CD4-positive, alpha-beta memory T cell (primary cell): ENCODE measurements at places on chromosomes 7 and 10. TPM values are rescaled to one million over a fixed set of nuclear protein-coding genes. Genes with fewer than 3 reads are reported as not detected.

DNA sequence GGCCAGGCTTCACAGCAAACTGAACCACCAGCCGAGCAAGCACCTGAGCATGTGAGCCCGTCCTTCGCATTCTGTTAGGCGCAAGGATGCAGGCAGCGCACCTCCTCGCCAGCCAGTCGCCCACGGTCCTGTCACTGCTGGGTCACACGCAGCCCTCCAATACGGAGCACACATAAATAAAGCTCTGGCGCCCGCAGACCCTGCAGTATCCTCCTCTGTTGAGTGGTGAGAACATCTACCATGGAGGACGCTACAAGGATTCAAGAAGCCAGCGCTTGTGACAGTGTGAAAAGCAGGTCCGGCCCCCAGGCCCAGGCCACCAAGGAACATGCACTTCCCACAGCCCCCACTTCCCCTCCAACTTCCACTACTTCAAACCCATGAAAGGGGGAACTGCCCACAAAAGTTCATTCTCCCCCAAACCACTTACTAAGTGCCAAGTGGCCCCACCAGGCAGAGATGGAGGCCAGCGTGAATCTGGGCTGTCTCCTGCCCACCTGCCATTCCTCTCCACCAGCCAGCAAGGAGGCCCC lies 34.8 kb downstream of the VOPP1 start:
- no peak for DNase-seq

PYROXD2 gene
- 36.2 TPM for total RNA-seq

ATRNL1 gene
- 0.50 TPM for total RNA-seq

- no peak for DNase-seq
Measured at GRCh38 chr7:135602304-135602703, 44.6 kb downstream of the NUP205 start.

- DNase-seq = peak; percentile 20
Measured at GRCh38 chr7:134140889-134141867, 14.0 kb downstream of the LRGUK start.

DNA sequence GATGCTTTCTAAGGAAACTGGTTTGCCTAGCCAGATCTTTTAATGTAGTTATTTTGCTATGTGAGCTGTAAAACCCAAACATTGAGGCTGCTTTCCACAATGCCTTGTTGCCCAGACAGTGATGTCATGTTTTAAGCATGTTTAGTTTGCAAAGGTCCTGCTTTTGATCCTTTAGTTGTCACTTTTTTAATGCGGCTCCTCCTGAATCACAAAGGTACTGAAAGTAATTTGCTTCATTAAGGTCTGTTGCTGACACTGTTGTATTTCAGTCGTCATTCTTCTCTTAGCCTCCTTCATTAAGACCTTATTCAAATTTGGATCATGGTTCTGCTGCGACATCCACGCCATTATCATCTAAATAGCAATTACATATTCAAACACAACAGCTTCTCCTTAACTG lies 10.6 kb downstream of the RPA3 start:
- DNase-seq = no peak

DNA sequence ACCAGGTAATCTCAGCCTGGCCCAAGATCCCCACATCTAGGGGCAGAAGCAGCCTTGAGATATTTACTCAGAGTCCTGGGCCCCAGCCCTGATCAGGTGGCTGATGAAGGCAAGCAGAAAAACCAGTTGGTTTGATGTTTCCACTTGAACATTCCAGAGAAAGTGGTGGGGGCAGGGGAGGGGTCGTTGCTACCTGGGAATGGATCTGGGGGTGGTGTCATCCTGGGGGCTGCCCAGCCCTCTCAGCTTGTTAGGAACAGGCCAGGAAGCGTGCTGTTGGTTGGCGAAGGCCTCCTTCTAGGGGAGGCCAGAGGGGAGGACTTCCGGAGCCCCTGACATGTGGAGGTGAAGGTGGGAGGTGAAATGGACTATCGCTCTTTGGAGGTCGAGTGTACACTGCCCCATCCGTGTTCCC lies 3.7 kb upstream of the ABHD11 start:
- no peak for DNase-seq

DNA sequence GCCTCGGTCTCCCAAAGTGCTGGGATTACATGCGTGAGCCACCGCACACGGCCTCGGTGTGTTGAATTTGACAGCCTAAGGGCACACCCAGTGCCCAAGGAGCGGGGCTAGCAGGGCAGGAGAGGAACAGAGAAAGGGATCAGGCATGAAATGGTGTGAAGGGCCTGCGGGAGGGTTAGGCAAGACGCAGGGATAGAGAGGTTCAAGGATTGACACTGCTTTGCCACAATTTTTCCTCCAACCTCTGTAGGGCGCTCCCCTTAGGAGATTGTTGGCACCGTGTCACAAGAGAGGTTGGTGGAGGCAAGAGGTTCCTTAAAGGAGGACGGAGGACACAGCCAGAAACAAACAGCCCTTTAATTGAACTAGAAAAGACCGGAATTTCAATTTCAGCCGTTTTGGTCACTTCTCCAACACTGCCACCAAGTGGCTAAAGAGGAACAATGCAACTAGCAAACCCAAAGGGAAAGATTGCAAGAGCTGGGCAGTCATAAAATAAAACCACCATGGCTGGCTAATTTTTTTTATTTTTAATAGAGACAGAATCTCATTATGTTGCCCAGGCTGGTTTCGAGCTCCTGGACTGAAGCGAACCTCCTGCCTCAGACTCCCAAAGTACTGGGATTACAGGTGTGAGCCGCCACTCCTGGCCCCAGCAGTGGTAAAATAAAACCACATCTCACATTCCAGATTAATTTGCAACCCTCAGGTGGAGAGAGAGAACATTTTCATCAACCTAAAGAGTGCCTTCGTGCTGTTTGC lies 6.9 kb upstream of the CREB3L2 start:
- DNase-seq = peak; percentile 60

- DNase-seq = peak; percentile 54
Measured at GRCh38 chr10:84267503-84268126, 22.8 kb downstream of the RGR start.

- no peak for DNase-seq
Measured at GRCh38 chr7:157508477-157508881, 171.7 kb downstream of the DNAJB6 start.

GRCh38 chr7:47614450-47614849 lies 32.5 kb upstream of the TNS3 start:
- DNase-seq = no peak

DNA sequence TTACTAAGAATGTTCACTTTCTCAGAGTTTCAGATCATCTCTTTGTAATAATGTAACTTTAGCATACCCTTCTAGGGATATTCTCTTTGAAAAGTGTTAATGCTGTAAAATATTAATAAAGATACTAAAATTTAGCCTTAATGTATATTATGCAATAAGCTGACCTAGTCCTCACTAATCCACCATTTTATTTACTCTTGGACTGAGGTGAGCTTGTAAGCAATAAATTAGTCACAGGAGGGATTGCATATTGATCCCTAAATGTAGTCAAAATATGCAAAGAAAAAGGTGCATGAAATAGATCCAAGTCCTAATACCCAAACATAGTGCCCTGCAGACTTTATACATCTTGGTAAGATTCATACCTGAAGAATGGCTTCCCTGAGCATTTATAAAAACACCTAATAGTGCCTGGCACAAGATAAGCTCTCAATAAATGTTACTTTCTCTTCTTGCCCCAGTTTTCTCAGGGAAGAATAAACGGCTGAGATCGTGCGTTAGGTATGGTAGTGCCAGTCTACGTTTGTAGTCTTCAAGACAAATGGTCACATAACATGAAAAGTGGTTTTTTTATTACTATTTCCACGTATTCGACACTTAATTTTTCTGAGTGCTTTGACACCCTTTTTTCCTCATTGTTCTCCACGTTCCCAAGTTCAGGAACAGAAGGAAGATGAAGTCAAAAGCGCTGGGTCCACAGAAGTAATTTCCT lies 14.3 kb downstream of the INSIG1 start:
- no peak for DNase-seq

DNA sequence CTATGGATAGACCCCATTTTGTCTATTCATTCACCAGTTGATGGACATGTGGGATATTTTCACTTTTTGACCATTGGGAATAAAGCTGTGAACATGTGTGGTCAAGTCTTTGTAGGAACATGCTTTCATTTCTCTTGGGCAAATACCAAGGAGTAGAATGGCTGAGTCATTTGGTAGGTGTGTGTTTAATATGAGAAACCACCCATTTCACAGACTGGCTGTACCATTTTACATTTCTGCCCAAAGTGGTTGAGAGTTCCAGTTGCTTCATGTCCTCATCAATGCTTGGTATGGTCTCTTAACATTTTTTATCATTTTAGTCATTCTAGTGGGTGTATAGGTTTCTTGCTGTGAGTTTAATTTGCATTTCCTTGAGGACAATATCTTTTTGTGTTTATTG lies 124.9 kb upstream of the RHEB start:
- DNase-seq = no peak

DNA sequence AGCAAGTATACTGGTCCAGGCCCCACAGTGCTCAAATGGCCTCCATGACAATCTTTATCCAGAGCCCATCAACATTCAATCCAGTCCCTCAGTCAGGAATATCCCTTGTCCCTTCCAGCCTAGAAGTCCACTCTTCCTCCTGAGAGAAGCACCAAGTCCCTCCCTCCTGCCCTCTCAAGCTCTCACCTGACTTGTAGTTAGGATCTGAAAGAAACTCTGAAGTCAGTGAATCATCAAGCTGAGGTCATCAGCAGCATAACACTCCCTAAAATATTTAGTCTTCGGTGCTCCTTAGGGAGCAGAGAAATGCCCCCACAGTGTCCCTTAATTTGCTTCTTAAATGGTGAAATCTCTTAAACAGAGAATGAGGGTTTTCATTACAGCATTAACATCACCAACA lies 31.0 kb downstream of the GRM8 start:
- DNase-seq = no peak

GRCh38 chr10:60413306-60414012 lies 23.8 kb upstream of the ANK3 start:
- DNase-seq = no peak

GRCh38 chr10:86017841-86018734 lies 348.5 kb downstream of the GRID1 start:
- DNase-seq = no peak

GRCh38 chr10:113991091-113991860 lies 52.4 kb upstream of the ADRB1 start:
- DNase-seq = no peak

GPR158 gene
- not detected for total RNA-seq

DNA sequence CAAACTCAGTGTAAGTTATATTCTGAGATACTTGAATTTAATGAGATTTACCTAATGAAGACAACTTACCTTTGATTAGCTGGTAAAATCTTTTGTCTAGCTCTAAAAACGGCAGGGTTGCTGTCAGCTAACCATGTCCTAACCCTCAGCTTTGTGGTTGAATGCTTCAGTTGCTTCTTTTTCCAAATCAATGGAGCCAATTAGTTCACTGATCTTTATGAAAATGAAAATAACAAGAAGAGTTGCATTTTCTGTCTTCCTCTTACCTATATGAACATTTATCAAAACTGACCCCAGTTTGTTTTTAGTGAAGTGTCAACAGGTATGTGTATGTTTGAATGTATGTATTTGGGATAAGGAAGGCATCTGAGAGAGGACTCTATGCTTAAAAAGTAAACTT lies 253.1 kb upstream of the MTPN start:
- DNase-seq = no peak

DNA sequence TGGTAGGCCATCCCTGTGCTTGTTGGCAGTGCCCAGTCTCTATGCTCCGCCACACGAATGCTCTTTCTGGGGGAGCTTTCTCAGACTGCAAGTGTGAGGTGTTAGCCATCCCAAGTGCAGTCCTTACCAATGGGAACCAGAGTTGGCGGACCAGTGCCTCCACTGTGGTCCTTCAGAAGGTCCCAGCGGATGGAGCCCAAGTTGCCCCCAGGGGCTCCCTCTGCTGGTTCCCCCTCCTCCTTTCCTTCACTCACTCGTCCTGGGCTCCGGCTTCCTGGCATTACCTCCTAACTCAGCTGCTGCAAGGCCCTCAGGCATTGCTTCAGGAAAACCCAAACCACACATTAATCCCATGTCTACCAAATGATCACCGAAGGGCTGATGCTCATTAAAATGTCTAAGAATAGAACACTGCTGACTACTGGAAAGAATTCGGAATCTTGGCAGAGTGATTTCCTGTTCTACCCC lies 139.8 kb downstream of the CUBN start:
- DNase-seq = no peak

GRCh38 chr10:76049581-76050290 lies 618.3 kb downstream of the LRMDA start:
- DNase-seq = no peak

- DNase-seq = no peak
Measured at GRCh38 chr7:10282909-10283308, 690.8 kb upstream of the PHF14 start.

ZNF3 gene
- 44.2 TPM for total RNA-seq

PTF1A gene
- total RNA-seq = not detected

- no peak for DNase-seq
Measured at GRCh38 chr7:114658216-114658615, 243.6 kb downstream of the FOXP2 start.

GRCh38 chr7:36855330-36855729 lies 131.0 kb upstream of the AOAH start:
- no peak for DNase-seq

TRIM50 gene
- not detected for total RNA-seq

AKR1B15 gene
- total RNA-seq = not detected

- DNase-seq = no peak
Measured at GRCh38 chr10:101939008-101939648, 95.5 kb upstream of the KCNIP2 start.

PANK1 gene
- total RNA-seq = 4.3 TPM

MKX gene
- not detected for total RNA-seq

DNA sequence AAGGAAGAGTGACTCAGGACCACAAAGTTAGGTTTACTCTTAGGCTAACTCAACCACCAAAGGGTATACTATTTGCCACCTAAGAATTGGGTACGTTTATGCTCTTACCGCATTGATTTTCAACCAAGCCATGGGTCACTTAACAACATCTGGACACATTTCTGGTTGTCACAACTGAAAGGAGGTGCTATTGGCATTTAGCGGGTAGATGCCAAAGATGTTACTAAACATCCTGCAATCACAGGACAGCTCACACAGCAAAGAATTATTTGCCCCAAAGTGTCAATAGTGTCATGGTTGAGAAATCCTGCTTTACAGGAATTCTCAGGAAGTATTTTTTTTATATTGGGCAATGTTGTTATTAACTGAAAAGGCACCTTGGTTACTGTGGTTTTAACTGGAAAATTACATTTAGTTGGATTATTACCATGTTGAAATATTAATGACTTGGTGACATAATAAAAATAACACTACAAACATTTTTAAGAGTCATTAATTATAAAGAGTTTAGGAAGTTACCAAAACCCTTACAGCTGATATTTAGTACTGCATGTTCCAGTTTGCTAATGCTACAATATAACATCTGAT lies 185.0 kb upstream of the TMEM196 start:
- no peak for DNase-seq

DNA sequence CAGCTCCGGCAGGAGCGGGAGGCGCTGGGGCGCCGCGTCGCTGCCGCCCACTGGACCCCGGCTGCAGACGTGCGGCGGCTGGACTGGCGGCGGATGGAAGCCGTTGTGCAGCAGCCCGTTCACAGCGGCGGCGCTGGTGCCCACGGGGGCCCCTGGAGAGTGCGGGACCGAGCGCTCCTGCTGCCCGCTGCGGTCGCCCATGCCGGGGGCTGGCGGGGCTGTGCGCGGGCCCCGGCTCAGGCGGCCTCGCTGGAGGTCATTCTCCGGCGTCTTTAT lies 413 bp downstream of the PANK1 start:
- DNase-seq = no peak

TRIM73 gene
- total RNA-seq = 30.5 TPM

GRCh38 chr10:790821-791551 lies 101.5 kb upstream of the DIP2C start:
- DNase-seq = no peak

GRCh38 chr7:2123360-2123759 lies 109.4 kb downstream of the MAD1L1 start:
- DNase-seq = no peak

- DNase-seq = no peak
Measured at GRCh38 chr10:100489396-100489795, 26.6 kb downstream of the WNT8B start.
